SK-N-DZ (cell line): ENCODE measurements at places on chromosomes 6 and 20.

GRCh38 chr20:2705931-2706645, 13.5 kb downstream of the EBF4 start:
- no peak for DNase-seq

- no peak for DNase-seq
Observed at GRCh38 chr20:11753155-11753554, 164.5 kb upstream of the BTBD3 start.

DNA sequence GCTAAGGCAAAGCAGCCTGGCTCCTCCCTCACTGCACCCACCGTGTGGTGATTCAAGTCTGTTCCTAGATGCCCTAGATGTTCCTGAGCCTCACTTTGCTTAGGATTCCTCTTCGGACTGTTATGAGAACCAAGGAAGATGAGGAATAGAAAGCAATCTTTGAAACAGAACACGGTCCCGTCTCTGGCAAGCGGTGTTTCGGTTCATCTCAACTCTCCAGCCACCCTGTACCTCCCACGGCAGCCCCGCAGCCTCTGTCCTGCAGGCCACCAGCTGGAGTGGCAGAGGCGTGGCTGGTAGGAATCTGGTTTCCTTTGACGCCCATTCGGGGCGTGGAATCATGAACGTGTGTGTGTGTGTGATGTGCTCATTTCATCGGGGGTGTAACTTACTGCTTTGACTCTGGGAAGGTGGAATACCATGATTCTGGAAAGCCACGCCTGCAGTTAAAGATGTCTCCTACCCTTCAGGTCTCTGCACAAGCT, 21.3 kb downstream of the PDE10A start:
- DNase-seq, result no peak

- DNase-seq, result no peak
Observed at GRCh38 chr6:38371881-38372280, 267.8 kb downstream of the BTBD9 start.

DNA sequence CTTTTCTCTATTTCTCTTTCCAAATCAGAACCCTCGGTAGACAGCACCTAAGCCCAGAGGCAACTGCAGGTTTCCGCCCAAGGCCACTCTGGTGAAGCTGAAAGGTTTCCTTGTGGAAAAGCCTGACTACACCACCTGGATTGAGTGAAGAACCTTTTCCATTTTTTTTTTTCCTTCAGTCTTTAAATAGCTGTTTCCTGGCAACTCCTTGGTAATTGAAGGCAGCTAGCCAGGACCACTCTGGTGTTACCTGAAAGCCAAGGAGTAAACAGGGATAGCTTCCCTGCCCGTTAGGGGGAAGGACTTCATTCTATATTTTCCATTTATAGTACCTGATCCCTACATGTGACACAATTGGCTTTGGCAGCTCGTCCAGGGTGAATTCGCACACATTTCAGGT, 1238.4 kb downstream of the GRIK2 start:
- no peak for DNase-seq

DNA sequence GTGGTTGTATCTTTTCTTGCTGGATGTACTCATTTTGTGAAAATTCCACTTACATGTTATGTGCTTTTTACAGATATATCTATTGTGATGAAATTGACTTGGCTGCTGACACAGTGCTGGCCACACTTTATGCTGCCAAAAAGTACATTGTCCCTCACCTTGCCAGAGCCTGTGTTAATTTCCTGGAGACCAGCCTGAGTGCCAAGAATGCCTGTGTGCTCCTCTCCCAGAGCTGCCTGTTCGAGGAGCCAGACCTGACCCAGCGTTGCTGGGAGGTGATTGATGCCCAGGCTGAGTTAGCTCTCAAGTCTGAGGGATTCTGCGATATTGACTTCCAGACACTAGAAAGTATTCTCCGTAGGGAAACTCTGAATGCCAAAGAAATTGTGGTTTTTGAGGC, 4.9 kb downstream of the BTBD3 start:
- DNase-seq, result no peak

DNA sequence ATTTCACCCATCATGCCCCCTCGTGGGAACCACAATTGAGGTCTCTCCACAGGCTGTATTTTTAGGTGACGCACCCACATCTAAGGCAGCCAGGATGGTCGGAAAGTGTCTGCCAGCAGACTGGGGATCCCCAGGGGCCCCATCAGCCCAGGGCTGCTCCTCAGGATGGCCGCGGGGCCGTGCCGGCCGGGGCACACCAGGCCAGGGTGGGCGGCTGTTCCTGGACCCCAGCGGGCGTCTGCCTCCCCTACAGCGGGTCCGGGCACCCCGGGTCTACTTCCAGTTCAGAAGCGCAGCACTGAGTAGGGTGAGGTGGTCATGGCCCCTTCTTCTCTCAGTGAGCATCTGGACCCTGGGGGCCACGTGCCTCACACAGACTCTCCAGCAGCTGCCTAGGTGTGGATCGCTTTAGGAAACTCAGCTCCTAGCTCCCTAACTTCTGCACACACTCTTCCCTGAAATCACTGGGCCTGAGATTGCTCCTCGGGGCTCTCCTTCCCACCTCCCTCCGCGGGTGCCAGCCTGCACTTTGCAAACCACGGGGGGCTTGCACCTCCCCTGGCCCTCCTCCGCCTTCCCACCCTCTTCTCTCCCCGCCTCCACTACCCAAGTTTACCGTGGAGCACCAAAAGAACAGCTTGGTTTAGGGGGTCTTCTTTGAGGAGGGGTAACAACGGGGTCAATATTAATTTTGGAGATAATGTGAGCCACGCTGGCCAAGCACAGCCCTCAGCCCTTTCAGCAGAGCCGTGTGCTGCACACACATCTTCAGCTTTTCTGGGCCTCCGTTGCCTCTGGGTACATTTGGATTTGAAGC, 14.2 kb upstream of the FOXC1 start:
- no peak for DNase-seq

DNA sequence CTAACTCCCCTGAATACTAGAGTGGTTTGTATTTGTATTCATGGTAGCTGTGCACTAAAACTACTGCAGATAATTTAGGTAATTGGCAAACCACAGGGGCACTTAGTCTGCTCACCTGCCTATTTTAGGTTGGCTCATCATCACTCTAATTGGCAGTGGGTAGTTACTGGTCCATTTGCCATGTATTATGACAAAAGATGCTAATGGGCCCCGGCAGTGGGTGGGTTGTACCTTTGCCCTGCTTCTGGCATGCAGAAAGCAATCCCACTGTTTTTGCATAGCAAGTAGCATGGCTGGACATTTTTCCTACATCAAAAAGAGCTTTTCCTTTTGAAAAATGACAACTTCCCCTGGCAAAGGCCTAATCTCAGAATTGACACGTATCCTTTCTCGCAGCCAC, 741.4 kb upstream of the MAP3K7 start:
- no peak for DNase-seq
